ENCODE measurements at places on chromosomes 3 and 15. TPM values are rescaled to one million over a fixed set of nuclear protein-coding genes. Genes with fewer than 3 reads are reported as not detected.

DNA sequence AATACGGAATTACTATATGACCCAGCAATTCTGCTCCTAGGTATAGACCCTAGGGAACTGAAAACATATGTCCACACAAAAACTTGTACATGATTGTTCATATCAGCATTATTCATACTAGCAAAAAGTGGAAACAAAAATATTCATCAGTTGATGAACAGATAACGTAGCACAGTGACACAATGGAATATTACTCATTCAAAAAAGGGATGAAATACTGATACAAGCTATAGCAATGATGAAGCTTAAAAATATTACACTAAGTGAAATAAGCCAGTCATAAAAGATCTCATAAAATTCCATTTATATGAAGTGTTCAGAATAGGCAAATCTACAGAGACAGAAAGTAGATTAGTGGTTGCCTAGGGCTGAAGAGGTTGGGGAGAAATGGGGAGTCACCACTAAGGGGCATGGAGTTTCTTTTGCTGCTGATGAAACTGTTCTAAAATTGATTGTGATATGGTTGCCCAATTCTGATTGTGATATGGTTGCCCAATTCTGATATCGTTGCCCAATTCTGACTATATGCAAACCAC, 10.5 kb downstream of the C15orf61 start:
- DNase-seq, result no peak

DNA sequence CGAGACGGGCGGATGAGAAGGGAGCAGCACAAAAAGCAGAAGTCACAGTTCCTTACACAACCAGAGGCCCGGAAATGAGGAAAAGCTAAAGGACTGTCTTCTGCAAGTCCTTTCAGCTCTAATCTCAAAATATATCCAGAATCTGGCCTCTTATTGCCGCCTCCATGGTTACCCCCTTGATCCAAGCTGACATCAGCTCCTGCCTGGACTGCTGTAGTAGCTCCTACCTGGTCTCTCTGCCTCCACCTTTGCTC, 324.0 kb upstream of the ROPN1 start:
- DNase-seq, result no peak

DNA sequence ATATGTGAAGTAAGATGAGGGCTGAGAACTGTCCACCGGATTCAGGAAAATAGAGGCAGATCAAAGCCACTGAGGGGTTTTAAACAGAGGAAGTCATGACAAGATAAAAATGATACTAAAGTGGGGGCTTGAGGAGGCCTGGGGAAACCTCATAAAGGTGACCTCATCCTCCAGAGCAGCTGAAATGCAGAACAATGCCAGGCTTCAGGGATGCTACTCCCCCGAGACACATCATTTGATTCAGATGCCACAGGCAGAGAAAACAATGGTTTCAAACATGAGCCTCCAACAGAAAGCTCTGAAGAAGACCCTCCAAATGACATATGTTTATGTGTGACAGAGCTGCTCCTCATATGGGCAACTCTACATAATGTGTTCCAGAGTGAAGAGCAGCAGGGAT, 6.4 kb downstream of the CFAP20DC start:
- DNase-seq, result no peak

DNA sequence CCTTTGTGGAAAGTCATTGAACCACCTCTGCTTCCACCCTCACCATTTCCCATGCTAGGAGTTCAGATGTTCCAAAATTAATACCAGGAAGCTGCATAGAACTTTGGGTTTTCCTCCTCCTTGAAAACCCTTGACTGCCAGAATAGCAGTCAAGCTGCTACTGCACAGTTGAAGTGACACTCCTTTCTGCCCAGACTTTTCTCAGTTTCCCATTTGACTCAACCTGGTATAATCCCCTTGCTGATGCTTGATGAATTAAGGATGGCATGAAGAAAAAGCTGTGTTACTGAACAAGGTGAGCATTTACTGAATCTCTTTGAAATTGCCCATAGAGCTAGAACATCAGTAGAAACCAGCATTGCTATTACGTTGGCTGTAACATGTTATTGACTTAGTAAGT, 286.0 kb downstream of the EDEM1 start:
- DNase-seq, result no peak

DNA sequence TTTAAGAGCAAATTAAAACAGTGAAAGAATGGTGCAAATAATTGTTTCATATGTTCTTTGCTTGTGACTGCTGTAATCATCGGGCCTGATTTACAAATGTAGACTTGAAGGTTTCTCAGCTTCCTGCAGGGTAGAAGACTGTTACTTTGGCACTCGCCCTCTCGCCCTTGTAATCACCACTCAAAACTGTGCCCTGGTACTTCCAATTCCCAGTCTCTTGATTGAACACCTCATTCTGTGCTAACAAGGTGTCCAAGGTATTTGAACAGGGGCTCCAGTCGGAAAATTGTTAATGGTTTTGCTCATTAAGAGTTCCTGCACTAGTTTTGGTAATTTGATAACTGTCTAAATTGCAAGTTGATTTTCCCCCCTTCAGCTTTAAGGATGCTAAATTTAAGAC, 209.5 kb downstream of the ZIC1 start:
- DNase-seq, result no peak

- DNase-seq, result no peak
Measured at GRCh38 chr3:152669560-152669959, 165.4 kb upstream of the P2RY1 start.

GRCh38 chr3:27642796-27643195, 79.3 kb downstream of the EOMES start:
- DNase-seq, result no peak

FRMD4B gene
- 67.8 TPM for total RNA-seq

SLCO3A1 gene
- 1.8 TPM for total RNA-seq

All from dermis microvascular lymphatic vessel endothelial cell (primary cell).